ENCODE measurements at places on chromosomes 16 and 17. TPM values are rescaled to one million over a fixed set of nuclear protein-coding genes. Genes with fewer than 3 reads are reported as not detected.

DNA sequence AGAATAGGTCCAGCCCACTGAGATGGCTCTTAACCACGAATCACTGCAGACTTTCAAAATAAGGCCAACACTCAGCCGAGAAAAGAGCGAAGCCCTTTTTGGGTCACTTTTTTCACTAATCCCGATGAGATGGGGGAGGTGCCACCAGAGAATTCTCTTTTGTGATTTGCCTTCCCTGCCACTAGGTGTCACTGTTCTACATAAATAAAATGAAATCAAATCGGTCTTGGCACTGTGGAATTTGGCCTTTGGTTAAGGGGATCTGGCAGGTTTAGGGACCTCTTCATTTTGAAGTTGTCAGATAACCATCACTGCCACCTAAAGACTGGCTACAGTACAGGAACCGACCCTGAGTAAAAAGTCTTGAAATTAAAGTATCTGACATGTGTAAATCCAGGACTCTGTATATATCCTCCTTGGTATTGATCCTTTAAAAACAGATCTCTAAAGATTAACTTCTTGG lies 147.0 kb downstream of the HS3ST4 start:
- DNase-seq, result peak; percentile 68

SPATA22 gene
- total RNA-seq, result not detected

RHBDF1 gene
- total RNA-seq, result 5.9 TPM

DNAI2 gene
- not detected for total RNA-seq

GRCh38 chr17:13346081-13346533 lies 255.6 kb downstream of the HS3ST3A1 start:
- peak; percentile 22 for DNase-seq

GRCh38 chr17:79742589-79742918 lies 11.8 kb downstream of the ENPP7 start:
- DNase-seq, result no peak

DNA sequence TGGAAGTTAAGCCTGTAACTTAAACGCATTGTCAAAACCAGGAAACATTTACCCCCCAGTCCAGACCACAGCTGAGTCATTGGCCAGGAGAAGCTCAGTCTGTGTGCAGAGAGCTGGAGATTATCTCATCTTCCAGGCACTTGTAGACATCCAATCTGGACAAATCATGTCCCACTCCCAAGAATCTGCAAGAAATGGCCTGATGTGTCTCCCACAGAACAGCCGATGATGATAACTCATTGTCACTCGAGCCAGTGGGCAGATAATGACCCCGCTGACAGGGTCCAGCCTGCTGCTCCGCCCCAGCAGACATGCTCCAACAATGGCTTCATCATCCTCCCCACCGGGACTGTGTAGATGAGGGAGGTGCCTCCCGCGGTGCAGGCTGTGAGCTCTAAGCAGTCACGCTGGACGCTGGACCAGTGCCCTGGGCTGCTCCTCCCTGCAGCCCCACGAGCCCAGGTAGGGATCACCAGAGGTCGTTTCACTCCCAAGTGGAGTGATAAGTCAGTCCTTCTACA lies 322.5 kb downstream of the C16orf95 start:
- no peak for DNase-seq

Measured in SK-MEL-5 (cell line).